Activated T-helper 1 cell treated with Interleukin-2 at 50 U/mL for 16 hours (primary cell): ENCODE measurements at places on chromosomes 3 and 15.

GRCh38 chr3:45890405-45890804 is 4.1 kb downstream of the CCR9 start:
- DNase-seq, result no peak

DNA sequence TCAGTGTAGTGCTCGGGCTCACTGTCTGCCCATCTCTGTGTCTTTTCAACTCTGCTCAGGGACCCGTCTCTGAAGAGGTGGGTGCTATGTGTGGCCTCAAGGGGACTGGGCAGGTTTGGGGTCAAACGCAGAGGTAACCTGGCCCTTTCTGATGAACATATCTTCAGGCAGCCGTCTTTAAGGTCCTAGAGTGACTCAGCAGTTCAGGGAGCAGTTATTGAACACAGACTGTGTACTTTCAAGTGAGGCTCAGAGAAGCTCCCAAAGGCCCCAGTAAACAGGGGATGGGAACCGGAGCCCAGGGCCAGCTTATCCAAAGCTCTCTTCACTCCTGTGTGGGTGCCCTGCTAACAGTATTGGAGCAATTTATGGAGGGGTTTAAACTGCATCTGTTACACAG is 73.1 kb downstream of the WDR76 start:
- no peak for DNase-seq

GRCh38 chr15:45102226-45102625 is 11.7 kb downstream of the DUOX2 start:
- no peak for DNase-seq

DNA sequence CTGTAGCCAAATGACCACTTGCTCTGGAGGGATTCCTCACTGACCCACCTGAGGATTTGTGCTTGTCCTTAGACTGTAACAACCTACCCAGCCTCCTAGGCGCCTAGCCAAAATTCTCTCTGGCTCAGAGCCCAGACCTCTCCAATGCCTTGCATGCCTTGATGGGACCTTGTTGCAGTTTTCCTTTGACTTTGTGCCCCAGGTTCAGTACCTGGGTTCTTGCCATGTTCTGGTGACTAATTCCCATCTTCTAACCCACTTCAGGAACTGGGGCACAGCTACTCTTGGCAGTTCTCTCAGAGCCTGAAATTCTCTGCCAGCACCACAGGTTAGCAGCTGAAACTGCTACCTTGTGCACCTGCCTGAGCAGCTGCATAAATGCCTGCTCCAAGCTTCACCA is 27.0 kb upstream of the UBE3A start:
- no peak for DNase-seq

DNA sequence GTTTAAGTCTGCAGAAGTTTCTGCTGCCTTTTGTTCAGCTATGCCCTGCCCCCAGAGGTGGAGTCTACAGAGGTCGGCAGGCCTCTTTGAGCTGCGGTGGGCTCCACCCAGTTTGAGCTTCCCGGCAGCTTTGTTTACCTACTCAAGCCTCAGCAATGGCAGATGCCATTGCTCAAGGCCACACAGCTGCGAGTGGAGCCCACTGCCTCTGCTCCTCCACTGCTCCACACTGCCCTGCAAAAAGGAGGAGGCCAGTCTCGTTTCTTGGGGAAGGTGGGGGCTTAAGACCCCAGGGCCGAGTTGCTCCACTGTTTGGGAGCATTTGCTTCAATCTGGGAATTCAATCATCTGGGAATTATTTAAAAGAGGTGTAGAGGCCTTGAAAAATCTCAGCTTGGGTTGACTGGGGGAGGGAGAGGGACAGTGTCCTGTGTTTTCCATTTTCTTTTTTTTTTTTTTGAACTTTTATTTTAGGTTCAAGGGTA is 144.6 kb upstream of the MEF2A start:
- peak; percentile 45 for DNase-seq

DNA sequence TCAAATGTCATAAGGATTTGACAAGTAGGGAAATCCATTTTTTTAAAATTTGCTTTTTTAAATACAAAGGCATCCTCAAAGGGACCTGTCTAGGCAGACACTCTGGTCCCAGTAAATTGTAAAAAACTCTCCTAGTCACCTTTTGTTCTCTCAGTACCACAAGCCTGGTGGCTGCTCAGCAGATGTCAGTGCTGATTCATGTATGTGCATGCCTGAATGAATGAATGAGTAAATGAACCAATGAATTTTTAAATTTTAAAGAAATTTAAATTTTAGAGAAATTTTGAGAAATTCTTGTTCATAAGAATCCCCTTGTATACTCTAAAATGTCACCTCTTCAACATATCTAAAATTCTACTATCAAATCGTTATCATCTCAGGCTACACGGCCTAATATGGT is 199.5 kb downstream of the TLE3 start:
- DNase-seq, result no peak

DNA sequence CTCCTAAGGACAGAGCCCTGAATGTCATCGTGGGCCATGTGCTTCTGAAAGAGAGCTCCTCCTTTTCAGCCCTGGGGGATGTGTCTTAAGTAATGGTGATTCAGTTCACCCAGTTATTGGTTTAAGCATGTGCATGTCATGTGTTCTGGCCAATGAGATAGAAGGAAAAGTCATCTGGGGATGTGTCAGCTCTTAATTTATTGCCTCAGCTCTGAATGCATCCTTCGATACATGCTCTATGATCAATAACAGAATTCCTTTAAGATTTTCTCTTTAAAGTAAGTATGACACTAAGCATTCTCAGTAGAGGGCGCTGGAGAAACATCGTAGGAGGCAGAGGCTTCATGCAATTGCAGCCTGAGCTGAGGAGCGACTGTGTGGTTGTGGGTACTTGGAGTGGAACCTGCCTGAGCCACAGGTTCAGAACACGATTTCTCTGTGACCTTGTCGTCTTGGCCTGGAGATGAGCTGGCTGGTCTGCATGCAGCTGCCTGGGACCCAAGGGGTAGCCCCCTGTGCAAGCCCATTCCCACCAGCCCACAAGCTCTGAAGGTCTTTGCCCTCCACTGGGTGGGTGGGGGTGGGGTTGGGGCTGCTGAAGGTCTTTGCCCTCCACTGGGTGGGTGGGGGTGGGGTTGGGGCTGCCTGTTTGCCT is 69.5 kb downstream of the C3orf38 start:
- no peak for DNase-seq

DNA sequence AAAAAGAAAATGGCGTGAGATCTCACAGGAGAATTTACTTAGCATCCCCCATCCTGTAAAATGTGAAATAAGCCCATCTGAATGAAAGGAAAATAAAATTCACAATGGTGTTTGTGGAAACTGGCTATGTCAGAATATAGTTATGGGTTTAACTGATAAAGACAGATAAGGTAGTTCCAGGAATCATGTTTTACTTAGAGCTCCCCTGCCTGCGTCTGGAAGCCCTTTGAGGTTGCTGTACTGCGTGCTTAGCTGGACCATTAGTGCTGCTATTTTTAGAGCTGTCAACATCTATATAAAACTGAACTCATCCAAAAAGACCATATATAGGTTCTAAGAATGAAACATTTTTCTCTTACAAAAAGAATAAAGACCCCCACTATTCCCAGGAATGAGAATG is 130.8 kb downstream of the LSAMP start:
- DNase-seq, result no peak

DNA sequence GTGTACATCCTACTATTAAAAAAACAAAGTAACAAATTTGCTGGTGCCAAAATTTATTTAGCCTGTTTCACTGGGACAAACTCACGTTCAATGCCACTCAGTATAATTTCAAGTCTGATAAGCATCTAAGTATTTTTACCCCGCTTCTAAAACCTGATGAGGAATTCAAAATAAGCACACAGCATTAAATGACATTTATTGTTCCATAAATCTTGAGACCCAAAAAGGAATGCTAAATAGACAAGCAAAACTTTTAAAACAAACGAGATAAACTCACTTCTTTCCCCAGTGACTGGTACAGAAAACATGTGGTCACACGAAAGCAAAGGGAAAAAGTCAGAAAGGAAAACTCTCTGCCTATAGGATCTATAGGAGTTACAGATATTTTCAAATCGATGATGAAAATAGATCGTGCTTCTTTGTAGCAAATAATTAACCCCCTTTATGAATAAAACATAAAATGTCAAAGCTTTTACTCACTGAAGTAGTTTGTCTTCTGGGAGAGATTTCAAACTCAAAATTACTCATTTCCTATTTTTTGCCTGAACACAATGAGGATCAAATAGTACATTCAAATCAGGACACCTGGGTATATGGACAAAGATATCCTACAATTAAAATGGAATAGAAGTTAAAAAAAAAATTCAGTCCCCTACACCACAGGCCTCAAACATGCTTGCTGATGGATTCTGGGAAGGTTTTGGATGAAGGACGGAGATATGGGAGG is 51.7 kb downstream of the UBP1 start:
- no peak for DNase-seq

DNA sequence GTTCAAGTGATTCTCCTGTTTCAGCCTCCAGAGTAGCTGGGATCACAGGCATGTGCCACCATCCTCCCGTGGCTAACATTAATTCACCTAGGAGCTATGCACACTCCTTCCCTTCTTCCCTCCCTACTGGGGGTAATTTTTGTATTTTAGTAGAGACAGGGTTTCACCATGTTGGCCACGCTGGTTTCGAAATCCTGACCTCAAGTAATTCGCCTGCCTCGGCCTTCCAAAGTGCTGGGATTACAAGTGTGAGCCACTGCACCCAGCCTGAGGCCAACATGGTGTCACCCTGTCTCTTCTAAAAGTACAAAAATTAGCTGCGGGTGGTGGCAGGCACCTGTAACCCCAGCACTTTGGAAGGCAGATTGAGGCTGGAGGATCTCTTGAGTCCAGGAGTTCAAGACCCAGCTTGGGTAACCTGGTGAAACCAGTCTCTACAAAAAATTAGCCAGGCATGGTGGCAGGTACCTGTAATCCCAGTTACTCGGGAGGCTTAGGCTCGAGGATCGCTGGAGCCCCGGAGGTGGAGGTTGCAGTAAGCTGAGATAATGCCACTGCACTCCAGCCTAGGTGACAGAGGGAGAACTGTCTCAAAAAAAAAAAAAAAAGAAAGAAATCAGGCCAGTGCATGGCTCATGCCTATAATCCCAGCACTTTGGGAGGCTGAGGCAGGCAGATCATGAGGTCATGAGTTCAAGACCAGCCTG is 6.1 kb downstream of the RNU5B-1 start:
- DNase-seq, result no peak

DNA sequence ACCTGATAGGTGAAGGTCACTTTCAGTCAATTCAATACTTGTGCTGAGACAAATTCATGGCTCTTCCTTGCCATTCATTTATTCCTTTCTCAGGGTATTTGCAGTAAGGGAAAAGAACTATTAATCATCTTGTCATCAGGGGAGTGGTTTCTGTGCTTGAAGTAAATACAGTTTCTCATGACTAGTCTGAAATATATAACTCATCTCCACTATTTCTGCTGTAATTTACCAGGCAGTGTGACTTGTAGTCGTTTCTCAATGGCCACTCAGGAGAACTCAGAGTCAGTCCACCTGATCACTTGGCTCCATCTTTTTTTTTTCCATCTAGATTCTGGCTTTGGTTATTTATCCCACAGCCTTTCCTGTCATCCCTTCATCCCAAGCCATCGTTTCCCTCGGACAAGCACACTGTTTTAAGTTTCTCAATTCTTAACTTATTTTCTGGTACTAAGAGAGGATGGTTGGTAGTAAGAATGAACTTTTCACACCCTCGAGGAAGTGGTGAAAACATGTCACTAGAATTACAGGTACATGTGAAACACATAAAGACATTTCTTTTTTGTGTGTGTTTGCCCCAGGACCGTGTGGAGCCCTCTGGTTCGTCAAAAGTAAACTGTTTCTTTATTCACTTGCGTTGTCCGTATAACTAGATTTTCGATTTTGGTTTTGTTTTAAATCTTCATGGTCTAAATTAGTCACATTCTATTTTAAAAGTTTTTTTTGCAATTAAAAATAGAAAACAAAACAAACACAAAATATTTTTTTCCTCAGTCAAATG is 620.2 kb downstream of the ZBBX start:
- DNase-seq, result no peak

DNA sequence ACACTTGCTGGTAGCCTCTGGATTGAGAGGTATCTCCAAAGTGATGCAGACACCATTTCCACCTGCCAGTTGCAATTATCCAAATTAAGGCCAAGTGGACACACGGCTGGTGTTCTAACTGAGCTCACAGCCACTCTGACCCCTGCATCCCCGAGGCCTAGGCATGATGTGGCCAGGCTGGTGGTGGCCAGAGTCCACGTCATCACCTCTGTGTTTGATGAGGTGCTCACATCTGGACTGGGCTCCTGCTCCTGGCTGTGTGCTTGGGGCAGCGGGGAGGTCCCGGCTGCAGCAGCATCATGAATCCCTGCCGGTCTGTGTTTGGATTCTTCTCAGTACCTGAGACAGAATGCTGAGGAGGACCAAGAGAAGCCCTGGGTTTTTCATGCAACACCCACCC is 4.9 kb downstream of the OXTR start:
- no peak for DNase-seq

DNA sequence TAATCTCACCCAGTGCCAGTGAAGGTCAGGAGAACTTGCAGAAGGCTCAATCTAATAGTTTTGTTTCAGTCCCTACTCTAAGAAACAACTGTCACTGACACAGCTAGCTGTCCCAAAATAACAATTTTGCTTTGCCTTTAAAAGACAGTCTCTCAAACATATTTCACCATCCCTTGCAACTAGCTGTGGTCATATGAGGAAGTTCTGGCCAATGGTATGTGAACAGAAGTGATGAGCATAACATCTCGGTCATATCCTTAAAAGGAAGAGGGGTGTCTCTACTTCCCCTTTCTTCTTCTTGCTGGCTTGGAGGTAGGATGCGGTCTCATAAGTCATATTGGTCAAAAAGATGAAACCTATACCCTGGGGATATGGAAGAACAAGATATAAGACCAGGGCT is 198.1 kb downstream of the NEK10 start:
- DNase-seq, result no peak

- no peak for DNase-seq
Measured at GRCh38 chr3:74510261-74510818, 104.1 kb downstream of the CNTN3 start.

- DNase-seq, result peak; percentile 46
Measured at GRCh38 chr3:71069797-71070196, 513.7 kb downstream of the FOXP1 start.

DNA sequence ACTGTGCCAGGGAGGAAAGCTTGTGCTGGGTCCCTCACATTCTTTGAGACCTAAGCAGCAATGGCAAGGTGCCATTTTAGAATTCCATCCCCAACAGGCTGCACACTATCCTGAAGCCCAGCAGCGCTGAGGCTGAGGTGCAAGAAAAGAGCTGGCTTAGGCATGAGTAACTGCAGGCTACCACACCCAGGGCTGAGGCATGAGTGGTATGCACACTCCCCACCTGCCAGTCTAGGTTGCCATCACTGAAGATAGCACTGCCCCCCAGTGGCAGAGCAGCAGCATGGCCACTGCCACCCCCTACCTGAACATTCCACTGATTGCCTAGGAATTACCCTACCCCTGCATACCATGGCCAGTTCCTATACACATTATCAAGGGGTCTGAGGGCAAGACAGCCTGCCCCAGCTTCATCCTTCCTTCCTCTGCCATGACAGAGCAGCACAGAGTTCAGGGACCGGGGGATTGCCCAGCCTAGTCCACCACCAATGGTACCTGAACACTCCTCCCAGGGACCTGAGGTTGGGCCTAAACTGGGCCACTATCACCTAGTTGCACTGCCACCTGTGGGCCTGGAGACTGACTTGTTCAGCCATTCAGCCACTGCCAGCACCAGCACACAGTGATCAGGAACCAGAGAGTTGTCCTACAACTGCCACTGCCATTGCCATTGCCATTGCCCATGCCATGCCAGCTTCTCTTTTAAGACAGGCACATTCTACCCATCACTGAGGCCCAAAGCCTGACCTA is 129.8 kb downstream of the SATB1 start:
- no peak for DNase-seq
